ENCODE measurements at places on chromosomes 2 and 18. TPM values are rescaled to one million over a fixed set of nuclear protein-coding genes. Genes with fewer than 3 reads are reported as not detected.

MAP3K20 gene
- total RNA-seq = 6.6 TPM

AFF3 gene
- 0.47 TPM for total RNA-seq

KLHL30 gene
- 0.12 TPM for total RNA-seq

TTN gene
- total RNA-seq = 13.8 TPM

- no peak overlapping the region for H3K27ac ChIP-seq
- peaks cover 43% of the 10 kb centered on the region for H3K4me1 ChIP-seq
- H3K4me3 ChIP-seq = peak overlapping the region; percentile 36
- DNase-seq = no peak
- H3K36me3 ChIP-seq = no peaks in the 10 kb centered on the region
These were observed 12.8 kb downstream of the MEIS1 start for GRCh38 chr2:66447677-66448076.

- H3K4me3 ChIP-seq = no peak overlapping the region
- DNase-seq = no peak
- H3K36me3 ChIP-seq = no peaks in the 10 kb centered on the region
- H3K4me1 ChIP-seq = no peaks in the 10 kb centered on the region
- no peak overlapping the region for H3K27ac ChIP-seq
- no peaks in the 10 kb centered on the region for H3K27me3 ChIP-seq
These were observed 262.4 kb upstream of the CHST9 start for GRCh38 chr18:27447451-27447881.

- H3K4me3 ChIP-seq = no peak overlapping the region
- no peak overlapping the region for H3K27ac ChIP-seq
- no peaks in the 10 kb centered on the region for H3K27me3 ChIP-seq
- H3K36me3 ChIP-seq = no peaks in the 10 kb centered on the region
These were observed 510.1 kb downstream of the DCC start for GRCh38 chr18:52850031-52850560.

DNA sequence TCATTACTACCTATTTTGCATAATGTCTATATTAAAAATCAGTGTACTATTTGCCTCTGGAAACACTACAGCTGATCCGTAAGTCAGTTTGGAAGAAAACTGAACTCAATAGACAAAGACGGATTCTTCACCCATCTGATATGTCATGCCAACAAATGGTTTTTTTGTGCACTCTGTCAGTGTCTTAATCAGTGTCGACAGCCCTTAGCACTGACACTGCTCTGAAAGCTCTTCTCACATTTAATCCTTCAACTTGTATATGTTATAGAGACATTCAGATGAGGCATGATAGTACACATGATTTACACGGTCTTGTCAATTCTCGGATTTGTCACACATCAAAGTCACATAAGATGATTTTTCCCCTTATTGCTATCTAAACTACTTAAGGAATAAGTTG is 347.5 kb upstream of the GALNT5 start:
- H3K4me1 ChIP-seq = no peaks in the 10 kb centered on the region
- H3K36me3 ChIP-seq = no peaks in the 10 kb centered on the region
- no peaks in the 10 kb centered on the region for H3K27me3 ChIP-seq
- DNase-seq = no peak

GRCh38 chr2:236109061-236109460 is 59.1 kb downstream of the GBX2 start:
- H3K4me1 ChIP-seq = no peaks in the 10 kb centered on the region
- H3K36me3 ChIP-seq = no peaks in the 10 kb centered on the region
- H3K27me3 ChIP-seq = no peaks in the 10 kb centered on the region
- no peak overlapping the region for H3K27ac ChIP-seq
- no peak for DNase-seq
- H3K4me3 ChIP-seq = no peak overlapping the region

DNA sequence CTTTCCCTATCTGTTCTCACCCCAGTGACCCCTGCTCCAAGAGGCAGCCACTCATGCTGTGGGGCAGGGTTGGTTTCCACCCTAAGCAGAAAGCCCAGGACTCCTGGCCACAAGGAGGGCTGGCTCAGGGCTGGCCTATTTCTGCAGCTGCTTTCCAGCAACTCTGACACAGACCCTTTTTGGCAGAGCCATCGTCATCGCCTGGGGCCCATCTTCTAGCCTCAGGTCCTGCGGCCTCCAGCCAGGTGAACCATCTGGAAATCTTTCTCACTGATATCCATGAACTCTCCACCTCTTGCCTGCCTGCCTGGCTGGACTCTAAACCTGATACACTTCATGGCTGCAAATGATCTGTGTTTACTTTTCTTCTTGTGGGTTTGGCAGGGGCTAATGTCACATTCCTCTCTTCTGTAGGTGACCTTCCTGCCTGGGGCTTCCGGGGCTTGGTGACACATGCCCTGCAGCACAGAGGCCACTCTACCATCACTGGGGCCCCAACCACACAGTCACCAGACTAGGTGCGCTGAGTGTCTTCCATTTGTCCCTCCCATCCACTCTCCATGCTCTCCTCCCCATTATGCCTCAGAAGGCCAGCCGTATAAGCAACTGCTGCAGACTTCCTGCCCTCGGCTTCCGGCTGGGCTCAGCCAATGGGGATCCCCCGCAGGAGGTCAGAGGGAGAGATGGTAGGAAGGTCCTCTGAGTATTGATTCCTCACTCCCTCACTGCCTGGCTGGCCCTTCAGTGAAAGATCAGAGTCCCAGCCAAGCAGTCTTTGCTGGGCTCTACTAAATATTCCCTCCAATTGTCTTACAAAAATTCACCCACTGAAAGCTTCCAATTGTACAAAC is 9.7 kb upstream of the COPS8 start:
- H3K36me3 ChIP-seq = no peaks in the 10 kb centered on the region
- H3K27me3 ChIP-seq = no peaks in the 10 kb centered on the region
- no peak overlapping the region for H3K27ac ChIP-seq
- H3K4me1 ChIP-seq = no peaks in the 10 kb centered on the region

- no peak for DNase-seq
- no peaks in the 10 kb centered on the region for H3K27me3 ChIP-seq
- no peaks in the 10 kb centered on the region for H3K4me1 ChIP-seq
- H3K27ac ChIP-seq = no peak overlapping the region
These were observed 165.0 kb upstream of the ZNF521 start for GRCh38 chr18:25516747-25517498.

DNA sequence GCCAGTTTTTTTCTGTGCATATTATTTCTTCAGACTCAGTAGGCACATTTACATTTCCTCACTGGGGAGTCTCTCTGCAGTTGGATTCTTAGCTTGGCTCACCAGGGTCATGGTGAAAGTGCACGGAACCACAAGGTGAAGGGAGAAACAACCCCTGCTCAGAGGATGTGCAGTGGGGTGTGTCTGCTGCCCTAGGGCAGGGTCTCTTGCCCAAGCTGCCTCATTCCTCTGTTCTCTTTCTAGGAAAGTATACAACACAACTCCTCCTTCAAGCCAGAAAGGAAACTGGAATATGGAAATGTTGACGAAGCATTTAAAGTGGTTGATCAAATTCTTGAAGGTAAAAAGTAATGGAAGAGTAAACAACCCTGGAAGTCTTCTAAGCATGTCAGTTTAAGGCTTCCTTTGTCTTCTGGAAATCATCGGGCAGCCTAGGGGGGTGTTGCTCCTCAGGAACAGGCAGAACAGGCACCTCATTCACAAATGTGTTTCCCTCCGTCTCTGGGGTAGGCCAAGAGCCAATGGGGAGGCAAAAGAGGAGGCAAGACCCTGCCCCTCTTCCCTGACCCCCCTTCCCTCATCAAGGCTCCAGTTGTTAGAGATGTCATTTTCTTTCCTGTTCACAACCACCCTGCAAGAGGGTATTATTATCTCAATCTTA is 41.4 kb downstream of the AOX1 start:
- no peaks in the 10 kb centered on the region for H3K36me3 ChIP-seq
- no peaks in the 10 kb centered on the region for H3K4me1 ChIP-seq
- H3K27ac ChIP-seq = no peak overlapping the region
- DNase-seq = no peak

GRCh38 chr2:71927757-71928715 is 219.6 kb downstream of the CYP26B1 start:
- H3K4me3 ChIP-seq = no peak overlapping the region
- H3K36me3 ChIP-seq = no peaks in the 10 kb centered on the region
- no peaks in the 10 kb centered on the region for H3K4me1 ChIP-seq
- no peak for DNase-seq
- H3K27me3 ChIP-seq = no peaks in the 10 kb centered on the region

GRCh38 chr2:217247476-217247875 is 387.6 kb upstream of the TNP1 start:
- no peak overlapping the region for H3K27ac ChIP-seq
- no peaks in the 10 kb centered on the region for H3K4me1 ChIP-seq
- no peaks in the 10 kb centered on the region for H3K27me3 ChIP-seq

- no peaks in the 10 kb centered on the region for H3K27me3 ChIP-seq
- H3K36me3 ChIP-seq = no peaks in the 10 kb centered on the region
- no peak overlapping the region for H3K27ac ChIP-seq
- no peaks in the 10 kb centered on the region for H3K4me1 ChIP-seq
- H3K4me3 ChIP-seq = no peak overlapping the region
These were observed 330.4 kb upstream of the FAM98A start for GRCh38 chr2:33929467-33929866.

- no peak for DNase-seq
- H3K4me1 ChIP-seq = no peaks in the 10 kb centered on the region
- no peaks in the 10 kb centered on the region for H3K27me3 ChIP-seq
- no peak overlapping the region for H3K27ac ChIP-seq
These were observed 463.2 kb downstream of the CDH2 start for GRCh38 chr18:27713738-27714095.

DNA sequence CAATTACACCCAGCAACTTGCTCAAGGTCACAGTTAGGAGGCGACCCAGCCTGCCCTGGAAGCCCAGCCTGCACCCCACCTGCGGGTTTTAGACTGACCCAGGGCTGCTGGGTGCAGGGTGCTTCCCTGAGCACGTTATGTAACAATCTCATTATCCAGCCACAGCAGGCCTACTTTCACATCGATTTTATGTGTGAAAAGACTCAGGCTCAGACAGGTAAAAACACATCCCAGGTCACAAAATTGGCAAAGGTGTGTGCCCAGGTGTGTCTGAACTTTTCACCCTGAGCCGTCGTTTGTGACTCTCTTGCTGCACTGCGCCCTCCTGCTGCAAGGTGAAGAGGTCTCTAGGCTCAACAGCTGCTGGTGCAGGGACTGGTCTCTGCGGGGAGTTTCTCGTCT is 668.2 kb upstream of the HS6ST1 start:
- DNase-seq = peak; percentile 53
- H3K27ac ChIP-seq = peak overlapping the region; percentile 86
- H3K27me3 ChIP-seq = no peaks in the 10 kb centered on the region

- no peak overlapping the region for H3K4me3 ChIP-seq
- no peak overlapping the region for H3K27ac ChIP-seq
- no peak for DNase-seq
These were observed 565.1 kb upstream of the GCFC2 start for GRCh38 chr2:76275788-76276187.

DNA sequence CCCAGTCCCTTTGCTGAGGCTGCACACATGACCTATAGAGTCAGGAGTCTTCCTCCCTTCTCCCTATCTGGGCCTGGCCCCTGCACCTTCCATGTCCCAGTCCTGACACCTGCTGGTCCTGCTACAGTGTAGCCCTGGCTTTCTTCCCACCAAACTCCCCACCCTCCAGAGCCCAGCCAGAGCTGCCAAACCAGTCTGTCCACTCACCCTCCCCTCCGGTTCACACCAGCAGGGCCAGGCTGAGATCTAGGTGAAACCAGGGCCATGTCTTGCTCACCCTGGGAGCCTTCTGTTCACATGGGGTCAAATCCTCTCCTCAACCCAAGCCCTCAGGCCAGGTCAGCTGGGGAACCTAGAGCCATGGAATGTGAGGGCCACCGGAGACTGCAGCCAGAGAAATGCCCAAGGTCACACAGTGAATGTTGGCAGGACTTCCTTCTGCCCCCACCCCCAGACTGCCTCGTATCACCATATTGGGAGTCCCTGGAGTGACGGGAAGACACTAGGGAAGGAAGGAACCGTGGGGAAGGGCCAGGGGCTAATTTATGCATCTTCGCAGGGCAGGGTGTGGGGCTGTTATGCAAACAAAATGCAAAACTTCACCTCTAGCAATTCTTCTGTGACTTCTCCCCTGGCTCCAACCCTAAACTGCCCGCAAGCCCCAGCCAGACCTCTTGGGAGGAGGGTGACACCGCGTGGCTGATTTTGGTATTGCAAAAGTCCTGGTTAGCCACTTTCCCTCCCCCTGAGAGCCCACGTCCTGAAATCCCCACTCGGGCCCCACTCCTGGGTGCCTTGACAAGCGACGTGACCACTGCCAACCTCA is 14.6 kb downstream of the TNS1 start:
- H3K36me3 ChIP-seq = no peaks in the 10 kb centered on the region
- no peaks in the 10 kb centered on the region for H3K27me3 ChIP-seq
- peak; percentile 96 for DNase-seq

GRCh38 chr18:54607213-54608027 is 16.4 kb downstream of the DYNAP start:
- peak overlapping the region; percentile 75 for H3K27ac ChIP-seq
- peak overlapping the region; percentile 21 for H3K4me3 ChIP-seq
- H3K27me3 ChIP-seq = no peaks in the 10 kb centered on the region
- H3K4me1 ChIP-seq = peaks cover 7% of the 10 kb centered on the region
- H3K36me3 ChIP-seq = no peaks in the 10 kb centered on the region
- DNase-seq = no peak

DNA sequence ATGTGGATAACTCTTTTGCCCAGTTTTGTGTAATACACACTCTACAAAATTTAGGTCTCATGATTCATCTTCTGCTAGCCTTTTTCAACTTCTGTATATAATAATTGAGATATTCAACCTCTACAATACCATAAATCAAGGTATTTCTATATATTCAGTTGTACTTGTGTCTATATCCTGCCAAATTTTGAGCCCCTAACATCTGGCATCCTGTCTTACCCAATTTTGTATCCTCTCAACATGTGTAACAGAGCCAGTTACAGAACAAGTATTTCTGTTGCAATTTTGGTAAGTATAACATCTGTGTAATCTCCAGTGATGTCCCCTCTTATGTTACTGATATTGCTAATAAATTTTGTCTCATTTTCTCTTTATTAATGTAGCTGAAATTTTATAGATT is 145.8 kb downstream of the TRIB2 start:
- H3K36me3 ChIP-seq = no peaks in the 10 kb centered on the region
- H3K4me1 ChIP-seq = no peaks in the 10 kb centered on the region
- H3K27me3 ChIP-seq = no peaks in the 10 kb centered on the region
- DNase-seq = no peak
- no peak overlapping the region for H3K27ac ChIP-seq
- H3K4me3 ChIP-seq = no peak overlapping the region

GRCh38 chr2:16655445-16655837 is 10.2 kb downstream of the CYRIA start:
- no peaks in the 10 kb centered on the region for H3K4me1 ChIP-seq
- H3K27me3 ChIP-seq = no peaks in the 10 kb centered on the region
- no peak for DNase-seq
- no peaks in the 10 kb centered on the region for H3K36me3 ChIP-seq
- H3K4me3 ChIP-seq = no peak overlapping the region

GRCh38 chr2:33238111-33238510 is 238.3 kb upstream of the RASGRP3 start:
- DNase-seq = no peak
- no peak overlapping the region for H3K27ac ChIP-seq
- no peaks in the 10 kb centered on the region for H3K36me3 ChIP-seq

DNA sequence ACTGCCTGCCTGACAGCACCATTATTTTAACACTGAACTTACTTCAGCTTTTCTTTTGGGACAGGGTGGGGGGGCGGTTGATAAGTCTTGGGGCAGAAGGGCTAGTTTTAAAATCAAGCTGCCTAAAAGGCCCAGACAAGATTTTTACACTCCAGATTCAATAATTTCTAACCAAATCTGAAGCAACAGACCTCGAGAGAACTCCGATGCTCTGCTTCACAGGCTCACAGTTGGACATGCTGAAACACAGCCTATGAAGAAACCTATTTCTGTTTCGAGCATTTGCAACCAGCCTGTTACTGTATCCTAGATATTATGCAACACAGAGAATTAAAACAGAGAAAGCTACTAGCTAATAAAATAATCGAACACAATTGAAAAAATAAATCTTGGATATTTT is 1.3 kb upstream of the MYT1L start:
- no peak overlapping the region for H3K27ac ChIP-seq
- H3K4me3 ChIP-seq = no peak overlapping the region
- H3K27me3 ChIP-seq = no peaks in the 10 kb centered on the region

Data from pancreas (tissue), 10 donors.